CD8-positive, alpha-beta memory T cell (primary cell): ENCODE measurements at places on chromosomes 7 and 10.

- DNase-seq = no peak
Observed at GRCh38 chr7:72292794-72293193, 119.3 kb downstream of the CALN1 start.

DNA sequence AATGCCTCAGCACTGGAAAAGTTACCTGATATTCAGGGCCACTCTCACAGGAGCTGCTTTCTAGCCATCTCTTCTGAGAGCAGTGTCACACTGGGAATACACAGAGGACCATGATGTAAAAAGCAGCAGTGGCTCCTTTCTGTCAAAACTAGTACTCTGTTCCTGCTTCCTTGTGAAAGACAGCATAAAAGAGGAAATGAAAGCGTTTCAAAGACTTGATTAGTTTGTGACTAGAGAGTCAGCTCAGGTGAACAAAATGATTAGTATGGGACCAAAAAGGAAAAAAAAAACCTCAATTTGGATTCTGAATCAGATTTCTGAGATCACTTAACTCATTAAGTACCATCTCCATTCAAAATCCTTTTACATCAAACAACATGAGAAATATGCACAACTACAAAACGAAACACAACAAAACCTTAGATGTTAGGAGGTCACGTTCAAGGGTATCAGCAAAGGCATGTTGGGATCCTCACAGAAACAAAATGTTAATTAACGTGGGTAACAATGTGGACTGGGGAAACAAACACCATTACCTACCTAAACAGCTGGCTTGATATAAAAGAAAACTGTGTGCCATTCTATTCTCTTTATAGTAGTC lies 103.7 kb downstream of the MACC1 start:
- no peak for DNase-seq

GRCh38 chr10:86819567-86819966 lies 63.1 kb downstream of the BMPR1A start:
- no peak for DNase-seq

- no peak for DNase-seq
Observed at GRCh38 chr10:24849051-24849450, 103.4 kb downstream of the PRTFDC1 start.

DNA sequence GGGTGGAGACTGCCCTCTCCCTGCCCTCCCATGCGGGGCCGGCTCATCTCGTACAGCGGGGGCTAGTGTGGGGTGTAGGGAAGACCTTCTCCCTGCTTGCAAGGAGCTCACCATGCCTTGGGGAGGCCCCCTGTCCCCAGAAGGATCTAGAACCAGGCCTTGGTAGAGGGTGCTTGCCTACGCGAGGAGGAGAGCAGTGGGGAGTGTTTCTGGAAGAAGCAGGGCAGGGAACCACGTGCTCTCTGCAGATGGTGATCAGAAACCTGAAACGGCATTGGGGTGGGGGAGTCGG lies 2.7 kb downstream of the MAFK start:
- DNase-seq = no peak

GRCh38 chr7:24899905-24900304 lies 80.1 kb downstream of the OSBPL3 start:
- no peak for DNase-seq

GRCh38 chr7:158818325-158819213 lies 10.7 kb downstream of the ESYT2 start:
- DNase-seq = peak; percentile 84

DNA sequence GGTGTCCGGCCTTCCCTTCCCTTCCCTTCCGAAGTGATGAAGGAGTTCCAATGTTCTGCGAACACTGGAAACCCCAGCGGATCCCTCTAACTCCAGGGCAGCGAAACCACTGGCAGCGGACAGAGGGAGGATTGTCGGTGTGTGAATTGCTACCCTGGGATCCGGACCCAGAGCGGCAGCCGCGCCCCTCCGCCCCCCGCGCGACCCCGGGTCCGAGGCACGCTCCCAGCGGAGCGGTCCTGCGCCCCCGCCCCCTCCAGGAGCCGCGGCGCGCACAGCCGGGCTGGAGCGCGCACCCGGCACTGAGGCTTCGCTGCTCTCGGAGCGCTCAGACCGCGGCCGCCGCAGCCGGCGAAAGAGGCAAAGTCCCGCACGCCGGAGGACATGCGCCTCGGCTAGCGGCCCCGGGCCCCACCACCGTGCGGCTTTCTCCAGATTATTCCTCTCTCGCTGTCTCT lies at the start of gene PTPRZ1:
Gene PTPRZ1 (plus strand): TSS at position 331 of the 458 bp plus-strand sequence. CDS start 339 bp downstream, outside the sequence.
- no peak for DNase-seq

GRCh38 chr10:70404787-70405036 lies 767 bp downstream of the EIF4EBP2 start:
- no peak for DNase-seq

- DNase-seq = no peak
Observed at GRCh38 chr7:120344276-120344675, 71.3 kb downstream of the KCND2 start.

DNA sequence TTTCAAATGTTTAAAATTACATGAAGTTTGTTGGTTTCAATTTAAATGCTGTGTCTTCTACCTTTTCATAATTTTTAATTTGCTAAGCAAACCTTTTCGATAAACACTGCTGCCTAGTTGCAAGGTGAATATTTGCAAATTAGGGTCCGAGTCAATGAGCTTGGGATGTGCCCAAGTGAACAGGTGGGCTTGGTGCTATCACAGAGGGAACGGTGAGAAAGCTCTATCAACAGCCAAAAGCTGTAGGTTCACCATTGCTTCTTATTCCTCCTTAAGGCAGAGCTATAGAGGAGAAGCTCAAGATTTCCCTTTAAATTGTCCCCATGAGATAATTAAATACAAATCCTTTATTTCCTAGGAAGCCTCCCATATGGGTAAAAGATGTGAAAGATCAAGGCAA lies 245.3 kb upstream of the CELF2 start:
- no peak for DNase-seq

DNA sequence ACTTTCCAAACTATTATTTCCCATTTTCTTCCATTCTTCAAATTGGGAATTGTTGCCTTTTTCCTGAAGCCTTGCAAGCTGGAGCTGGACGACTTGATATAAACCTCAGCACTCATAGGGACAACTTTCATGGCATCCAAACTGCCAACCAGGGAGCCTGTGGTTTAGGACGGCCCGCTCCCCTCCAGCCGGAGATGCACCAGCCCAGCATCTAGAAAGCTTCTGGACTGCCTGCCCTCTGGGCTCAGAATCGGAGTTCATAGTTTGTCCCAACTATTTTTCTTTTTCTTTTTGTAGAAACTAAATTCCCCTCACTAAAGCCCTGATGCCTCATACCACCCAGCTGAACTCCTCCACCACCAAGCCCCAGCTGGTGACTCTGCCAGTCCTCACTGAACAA lies 200.3 kb downstream of the DNAJB6 start:
- DNase-seq = no peak

GRCh38 chr7:82268632-82269031 lies 174.9 kb downstream of the CACNA2D1 start:
- DNase-seq = no peak

GRCh38 chr7:105376908-105377533 lies 11.7 kb downstream of the SRPK2 start:
- no peak for DNase-seq

DNA sequence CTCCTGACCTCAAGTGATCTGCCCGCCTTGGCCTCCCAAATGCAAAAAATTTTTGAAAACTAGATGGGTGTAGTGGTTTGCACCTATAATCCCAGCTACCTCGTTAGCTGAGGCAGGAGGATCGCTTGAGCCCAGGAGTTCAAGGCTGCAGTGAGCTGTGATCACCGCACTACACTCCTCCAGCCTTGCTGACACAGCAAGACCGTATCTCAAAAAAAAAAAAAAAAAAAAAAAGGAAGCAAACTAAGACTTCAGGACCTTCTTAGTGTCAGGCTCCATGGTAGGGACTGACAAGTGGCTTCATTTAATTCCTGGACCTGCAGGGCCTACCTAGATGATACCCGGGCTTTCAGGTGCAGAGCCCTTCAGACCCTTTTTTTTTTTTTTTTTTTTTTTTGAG lies 2.5 kb downstream of the POP7 start:
- no peak for DNase-seq

DNA sequence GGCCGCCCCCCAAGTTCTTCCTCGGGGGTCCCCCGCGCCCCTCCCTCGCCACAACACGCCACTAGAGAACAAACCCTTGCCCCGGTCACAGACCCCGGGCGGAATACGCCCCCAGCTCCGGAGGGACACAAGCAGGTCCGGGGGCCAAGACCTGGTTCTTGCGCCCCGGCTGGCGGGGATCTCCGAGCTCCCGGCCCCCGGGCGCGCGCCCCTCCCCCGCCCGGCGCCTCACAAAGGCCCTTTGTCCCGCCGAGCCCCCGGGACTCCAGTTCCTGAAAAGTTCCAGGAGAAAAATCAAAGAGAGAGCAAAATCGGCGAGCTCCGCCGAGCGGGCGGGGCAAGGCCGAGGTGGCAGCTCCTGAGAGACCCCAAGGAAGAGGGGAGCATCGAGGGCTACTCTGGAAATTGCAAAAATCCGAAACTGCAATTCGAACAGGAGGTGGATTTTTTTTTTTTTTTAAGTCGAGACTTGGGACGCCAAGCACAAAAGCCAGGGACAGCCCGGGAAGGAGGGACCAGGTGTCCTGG lies 4.0 kb downstream of the TNRC18 start:
- no peak for DNase-seq

GRCh38 chr10:5589011-5589660 lies 64.4 kb downstream of the CALML3 start:
- no peak for DNase-seq

GRCh38 chr7:69047151-69047754 lies 551.0 kb upstream of the AUTS2 start:
- no peak for DNase-seq

DNA sequence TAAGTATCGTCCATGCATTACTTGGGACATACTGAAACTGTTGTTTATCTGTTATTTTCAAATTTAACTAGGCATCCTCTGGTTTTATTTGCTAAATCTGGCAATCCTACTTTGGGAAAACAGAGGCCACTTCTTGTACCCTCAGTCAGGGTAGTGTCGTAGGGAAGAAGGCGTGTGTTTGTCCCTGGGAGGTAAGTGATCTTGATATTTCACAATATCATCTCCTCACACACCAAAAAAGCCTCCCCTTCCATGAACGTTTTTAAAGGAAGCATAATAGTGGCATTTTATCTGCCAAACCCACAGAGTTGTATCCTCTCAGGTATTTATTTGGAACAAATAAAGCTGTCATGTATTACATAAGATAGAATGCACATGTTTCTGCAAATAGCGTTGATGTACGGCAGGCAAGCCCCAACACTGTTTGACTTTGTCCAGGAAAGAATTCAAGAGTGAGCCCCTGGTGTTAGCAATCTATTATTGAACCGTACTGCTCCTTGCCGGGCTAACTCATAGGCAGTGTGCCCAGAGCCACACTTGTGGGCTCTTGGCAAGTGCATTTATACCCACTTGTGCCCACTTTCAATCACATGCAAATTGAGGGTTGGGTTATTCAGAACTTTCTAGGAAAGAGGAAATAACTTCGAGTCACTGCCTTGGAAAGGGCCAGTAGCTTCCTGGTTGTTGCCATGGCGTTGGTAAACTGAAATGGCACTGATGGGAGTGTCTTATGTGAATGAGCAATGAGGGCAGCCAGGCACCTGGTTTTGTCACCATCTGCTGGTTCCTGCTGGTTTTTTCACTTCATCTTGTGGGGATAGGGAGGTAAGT lies 266.0 kb downstream of the USP6NL start:
- no peak for DNase-seq

GRCh38 chr10:132275426-132276178 lies 32.1 kb downstream of the STK32C start:
- DNase-seq = no peak

DNA sequence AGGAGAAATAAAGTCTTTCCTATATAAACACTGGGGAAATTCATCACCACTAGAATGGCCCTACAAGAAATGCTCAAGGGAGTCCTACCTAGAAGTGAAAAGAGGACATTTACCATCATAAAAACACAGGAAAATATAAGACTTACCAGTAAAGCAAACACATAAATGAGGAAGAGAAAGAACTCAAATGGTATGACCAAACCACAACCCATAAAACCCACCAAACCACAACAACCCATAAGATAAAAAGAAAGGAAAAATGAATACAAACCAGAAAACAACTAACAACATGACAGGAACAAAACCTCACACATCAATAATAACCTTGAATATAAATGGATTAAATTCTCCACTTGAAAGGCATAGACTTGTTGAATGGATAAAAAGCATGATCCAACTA lies 71.9 kb upstream of the DIP2C start:
- DNase-seq = no peak

DNA sequence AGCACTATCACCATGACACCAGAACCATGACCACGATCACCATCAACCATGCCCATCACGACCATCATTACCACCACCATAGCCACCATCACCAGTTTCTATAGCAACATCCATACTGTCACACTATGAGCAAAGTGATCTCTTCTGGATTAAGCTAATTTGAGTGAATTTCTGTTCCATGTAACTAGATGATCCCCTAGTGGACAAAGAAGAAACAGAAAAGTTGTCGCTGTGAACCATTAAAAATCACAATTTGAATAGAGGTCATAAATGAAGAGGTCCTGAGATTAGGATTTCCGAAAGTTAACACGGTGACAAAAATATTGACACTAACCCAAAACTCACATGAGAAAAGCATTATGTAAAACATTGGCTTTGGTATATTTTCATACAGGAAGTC lies 77.6 kb downstream of the CLRN3 start:
- DNase-seq = no peak

DNA sequence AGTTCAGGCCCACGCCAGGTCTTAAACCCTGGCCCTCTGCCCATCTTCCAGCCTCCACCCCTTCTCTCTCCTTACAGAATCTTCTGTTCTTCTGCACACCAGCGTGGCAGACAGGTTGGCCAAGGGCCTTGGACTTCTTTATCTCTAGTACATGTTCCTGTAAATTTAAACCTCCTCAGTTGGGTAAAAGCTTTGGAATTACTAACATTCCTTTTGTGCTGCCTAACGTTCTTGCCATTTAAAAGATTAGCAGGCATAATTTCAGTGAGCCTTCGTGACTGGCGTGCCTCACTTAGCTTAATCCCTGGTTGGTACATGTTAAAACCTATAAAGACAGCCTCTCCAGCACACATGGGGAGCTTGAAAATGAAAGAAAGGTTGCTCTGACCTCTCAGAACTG lies 192.2 kb downstream of the CUX1 start:
- no peak for DNase-seq

DNA sequence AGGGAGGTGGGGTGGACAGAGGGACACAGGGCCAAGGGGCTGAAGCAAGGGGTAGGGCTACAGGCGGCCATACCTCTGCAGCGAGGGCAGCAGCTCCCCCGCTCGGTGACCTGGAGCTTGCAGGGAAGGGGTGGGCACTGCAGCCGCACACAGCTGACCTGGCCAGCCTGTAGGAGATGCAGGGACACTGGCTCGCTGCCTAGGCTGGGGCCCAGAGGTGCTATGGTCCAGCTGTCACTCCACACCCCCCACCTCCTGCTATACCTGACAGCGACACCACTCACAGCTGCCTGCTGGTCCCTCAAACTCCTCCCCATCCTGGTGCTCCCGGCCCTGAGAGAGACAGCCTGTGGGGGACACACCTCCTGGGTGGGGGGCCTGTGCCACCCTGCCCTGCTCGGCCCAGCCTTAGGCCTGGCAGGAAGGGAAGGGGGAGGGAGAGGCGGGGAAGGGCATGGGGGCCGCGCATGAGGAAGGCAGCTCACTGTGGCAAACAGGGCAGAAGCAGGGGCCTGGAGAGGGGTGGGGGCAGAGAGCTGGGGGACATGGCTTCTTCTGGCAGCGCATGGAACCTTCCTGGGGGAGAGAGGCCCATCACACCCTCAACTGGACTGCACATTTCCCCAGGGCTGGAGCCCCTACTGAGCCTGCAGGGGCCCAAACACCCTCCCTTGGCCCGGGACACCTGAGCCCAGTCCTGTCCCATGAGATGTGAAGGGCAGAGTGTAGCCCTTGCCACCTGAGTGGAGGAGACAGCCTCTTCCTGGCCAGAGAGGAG lies 23.9 kb downstream of the ATP6V1F start:
- peak; percentile 38 for DNase-seq

- no peak for DNase-seq
Observed at GRCh38 chr10:64546073-64546472, 1024.9 kb downstream of the REEP3 start.
